Stimulated activated CD4-positive, alpha-beta T cell treated with anti-CD3 and anti-CD28 coated beads, Interleukin-15, amount 100 ng/mL, for 1 hour (primary cell): ENCODE measurements at places on chromosomes 5 and 9.

DNA sequence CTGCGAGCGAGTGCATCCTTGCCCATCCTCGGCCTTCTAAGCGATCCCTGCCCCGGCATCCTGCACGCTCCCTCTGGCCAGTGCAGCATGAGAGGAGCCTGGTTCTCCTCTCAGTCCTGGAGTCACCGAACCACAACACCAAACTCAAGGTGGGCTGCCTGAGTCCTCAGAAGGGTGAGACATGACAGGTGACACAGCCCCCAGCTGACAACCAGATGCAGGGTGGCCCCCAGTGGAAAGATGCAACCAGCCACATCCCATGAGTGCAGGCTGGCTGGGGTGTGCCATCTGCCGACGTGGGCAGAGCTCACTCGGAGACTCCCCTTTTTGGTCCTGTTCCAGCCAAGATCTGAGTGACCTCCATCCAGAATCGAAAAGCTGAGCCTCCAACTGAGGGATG lies 58.4 kb downstream of the COL23A1 start:
- DNase-seq: no peak

- no peak for DNase-seq
Observed at GRCh38 chr9:72897069-72897649, 55.7 kb downstream of the ALDH1A1 start.

DNA sequence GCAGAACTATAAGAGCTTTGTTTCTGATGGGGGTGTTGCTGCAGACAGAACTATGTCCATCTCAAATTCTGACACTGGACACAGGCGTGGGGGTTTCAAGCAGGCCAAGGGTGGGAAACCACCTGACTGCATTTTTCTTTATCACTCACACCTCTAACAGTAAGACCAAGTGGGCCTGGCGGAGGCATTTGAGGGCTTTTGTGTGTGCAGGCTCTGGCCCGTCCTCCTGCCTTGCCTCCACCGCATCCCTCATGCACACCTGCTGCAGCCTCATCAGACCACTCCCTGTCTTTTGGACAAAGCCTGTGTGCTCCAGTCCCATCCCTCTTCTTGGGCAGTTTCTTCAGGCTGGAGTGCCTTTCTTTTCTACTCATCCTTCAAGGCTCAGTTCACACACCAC lies 7.9 kb downstream of the OR13J1 start:
- no peak for DNase-seq

DNA sequence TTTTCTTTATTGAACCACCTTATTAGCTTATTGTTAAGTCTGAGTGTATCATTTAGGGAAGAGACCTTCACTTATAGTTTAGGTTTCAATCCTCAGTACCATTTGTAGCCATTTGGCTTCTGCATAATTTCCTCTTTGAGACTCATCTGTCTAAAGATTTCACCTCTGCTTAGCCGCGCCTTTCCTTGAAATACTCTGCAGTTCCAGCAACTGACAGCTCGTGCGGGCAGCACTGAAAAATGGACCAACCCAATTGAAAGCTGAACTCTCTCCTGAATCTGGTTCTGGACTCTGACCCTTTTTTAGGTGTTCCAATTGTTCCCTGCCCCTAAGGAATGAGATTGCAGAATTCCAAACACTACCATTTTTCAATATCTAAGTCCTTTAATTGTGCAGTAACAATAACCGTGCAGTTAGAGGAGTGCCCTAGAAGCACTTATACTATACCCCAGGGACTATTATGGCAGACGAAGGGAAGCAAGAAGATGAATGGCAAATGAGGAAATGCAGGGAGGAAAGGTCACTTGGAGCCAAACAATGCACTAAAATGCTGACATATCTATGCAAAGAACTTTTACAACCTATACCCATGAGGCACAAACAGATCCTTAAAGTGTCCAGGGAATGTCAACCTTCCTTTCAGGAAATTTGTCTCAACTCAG lies 50.1 kb upstream of the PDE4D start:
- DNase-seq: no peak

- DNase-seq: no peak
Observed at GRCh38 chr9:136944212-136944518, 373 bp downstream of the FBXW5 start.

DNA sequence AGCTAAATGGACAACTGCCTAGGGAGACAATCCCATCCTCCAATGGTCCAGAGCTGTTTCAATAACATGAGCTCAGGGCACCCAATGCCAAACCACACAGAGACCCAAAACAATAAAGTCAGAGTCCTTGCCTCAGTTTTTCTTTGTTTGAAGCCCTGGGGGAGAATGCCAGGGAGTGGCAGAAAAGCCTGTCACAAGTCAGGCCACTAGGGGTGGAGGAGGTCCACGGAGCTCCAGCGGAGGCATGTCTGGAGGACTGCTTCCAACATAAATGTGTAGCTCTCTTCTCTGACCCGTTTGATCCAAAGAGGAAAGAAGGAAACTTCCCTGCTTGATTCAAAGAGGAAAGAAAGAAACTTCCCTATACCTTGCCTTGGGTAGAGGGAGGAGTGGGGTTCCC lies 175.3 kb downstream of the HSPA4 start:
- DNase-seq: no peak

GRCh38 chr9:125343518-125344275 lies 82.1 kb downstream of the GAPVD1 start:
- DNase-seq: no peak

DNA sequence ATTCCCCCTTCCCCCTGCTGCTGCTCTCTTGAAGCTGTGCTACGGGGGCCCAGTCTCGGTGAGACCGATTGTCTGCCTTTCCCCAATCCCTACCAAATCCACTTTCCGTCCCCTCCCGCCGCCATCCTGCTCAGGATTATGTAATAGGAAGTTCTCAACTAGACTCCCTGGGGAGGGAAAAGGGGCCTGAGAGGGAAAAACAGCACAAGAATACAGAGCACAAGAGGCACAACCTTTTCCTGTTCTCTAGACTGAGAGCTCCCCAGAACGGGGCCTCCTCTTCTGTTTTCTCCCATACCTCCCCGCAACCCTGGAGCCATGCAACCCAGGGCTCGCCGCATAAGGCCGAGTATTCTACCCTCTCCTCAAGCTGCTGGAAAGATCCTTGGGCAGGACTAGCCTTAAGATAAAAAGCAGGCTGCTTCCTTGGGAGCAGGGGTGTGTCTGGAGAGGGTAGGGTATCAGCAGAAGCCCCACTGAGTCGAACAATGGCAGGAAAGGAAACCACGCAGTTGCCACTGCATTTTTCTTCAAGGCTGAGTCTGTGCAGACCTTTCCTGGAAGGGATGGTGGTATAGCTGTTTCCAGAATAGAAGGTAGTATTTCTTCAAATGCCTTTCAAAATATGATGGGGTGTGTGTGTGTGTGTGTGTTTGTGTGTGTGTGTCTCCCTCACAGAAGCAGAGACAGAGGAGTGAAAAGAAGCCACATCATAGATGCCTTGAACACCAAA lies 12.9 kb downstream of the MYORG start:
- no peak for DNase-seq

DNA sequence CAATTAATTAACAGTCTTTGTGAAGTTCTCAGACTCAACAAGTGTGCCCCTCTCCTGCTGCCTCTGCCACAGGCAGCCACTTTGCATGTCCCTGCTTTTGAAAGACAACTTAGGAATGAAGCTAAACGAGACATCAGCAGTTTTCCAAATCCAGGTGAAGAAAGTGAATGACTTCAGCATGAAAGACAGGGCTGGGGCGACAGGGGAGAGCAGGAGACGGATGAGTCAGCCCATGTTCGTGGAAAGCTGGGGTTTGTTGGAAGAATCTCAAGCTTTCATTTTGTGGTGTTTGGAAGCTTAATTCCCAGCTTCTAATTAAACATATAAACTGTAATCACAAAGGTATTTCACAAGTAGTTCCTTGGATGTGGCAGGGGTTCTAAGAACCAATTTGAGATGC lies 207.8 kb upstream of the MAP3K1 start:
- DNase-seq: no peak

DNA sequence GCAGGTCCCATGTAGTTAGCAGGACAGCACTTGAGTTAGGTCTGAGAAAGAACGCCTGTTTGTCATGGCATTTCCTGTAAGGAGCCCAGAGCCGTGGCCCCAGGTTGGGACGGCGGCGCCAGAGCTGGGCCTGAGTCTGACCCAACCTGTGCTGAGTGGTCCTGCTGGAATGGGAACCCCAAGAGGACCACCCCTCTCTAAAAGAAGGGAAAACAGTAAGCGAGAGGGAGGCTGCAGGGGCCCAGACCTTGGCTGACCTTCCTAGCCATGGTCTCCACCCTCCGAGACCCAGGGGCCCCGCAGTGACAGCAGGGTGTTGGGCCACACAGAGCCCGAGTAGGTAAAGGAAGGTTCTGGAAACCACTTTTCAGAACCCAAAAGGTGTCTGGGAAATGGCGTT lies 1.8 kb upstream of the LRRC14B start:
- no peak for DNase-seq

DNA sequence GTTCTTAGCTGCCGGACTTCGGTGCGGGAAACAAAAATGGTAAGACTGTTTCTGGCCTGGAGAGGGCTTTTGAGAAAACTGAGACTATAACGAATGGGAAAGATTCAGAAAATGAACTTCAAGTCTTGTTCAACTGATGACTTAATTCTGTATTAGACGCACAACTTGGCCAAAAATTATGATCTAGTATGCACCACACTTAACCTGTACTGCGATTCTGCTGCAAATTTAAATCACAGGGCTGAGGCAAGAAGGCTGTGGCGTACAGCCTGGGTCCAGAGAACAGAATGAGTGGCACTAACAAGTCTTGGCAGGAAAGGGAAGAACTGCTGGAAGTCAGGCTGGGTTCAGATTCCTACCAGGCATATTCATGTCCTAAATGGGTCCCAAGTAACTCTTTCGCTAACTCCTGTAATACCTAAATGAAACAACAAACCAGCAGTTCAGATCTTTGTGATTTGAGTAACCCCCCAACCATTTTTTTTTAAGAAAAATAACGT lies 781 bp upstream of the COL23A1 start:
- DNase-seq: no peak

DNA sequence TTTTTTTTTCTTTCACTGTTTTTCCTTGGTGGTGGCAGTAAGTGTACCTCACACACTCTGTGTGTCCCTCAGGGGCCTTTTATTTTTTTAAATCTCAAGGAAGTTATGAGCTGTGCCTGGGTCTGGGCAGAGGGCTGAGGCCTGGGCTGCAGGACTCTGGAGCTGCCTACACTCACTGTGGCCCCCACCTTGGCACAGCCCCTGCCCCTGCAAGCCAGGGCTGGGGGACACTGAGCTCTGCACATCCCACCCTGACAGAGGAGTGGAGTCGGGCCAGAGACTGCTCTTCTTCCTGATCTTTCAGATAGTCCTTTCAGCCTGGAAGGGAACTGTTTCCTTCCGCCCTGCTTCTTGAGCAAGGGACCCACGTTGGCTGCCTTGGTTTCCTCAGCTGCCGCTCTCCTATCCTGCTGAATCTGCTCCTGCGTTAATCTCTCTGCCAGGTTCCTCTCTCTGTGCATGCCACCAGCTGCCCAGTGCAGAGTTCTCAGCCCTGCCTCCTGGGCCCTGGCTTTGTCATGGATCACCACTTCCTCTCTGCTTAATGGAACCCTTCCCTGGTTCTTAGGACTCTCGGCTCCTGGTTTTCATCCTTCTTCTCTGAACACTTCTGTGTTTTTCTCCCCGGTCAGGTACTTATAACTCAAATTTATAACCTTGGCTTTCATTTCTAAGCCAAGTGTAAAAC lies 502.3 kb downstream of the DIRAS2 start:
- DNase-seq: no peak

- no peak for DNase-seq
Observed at GRCh38 chr9:136720251-136720897, 8.0 kb downstream of the DIPK1B start.

DNA sequence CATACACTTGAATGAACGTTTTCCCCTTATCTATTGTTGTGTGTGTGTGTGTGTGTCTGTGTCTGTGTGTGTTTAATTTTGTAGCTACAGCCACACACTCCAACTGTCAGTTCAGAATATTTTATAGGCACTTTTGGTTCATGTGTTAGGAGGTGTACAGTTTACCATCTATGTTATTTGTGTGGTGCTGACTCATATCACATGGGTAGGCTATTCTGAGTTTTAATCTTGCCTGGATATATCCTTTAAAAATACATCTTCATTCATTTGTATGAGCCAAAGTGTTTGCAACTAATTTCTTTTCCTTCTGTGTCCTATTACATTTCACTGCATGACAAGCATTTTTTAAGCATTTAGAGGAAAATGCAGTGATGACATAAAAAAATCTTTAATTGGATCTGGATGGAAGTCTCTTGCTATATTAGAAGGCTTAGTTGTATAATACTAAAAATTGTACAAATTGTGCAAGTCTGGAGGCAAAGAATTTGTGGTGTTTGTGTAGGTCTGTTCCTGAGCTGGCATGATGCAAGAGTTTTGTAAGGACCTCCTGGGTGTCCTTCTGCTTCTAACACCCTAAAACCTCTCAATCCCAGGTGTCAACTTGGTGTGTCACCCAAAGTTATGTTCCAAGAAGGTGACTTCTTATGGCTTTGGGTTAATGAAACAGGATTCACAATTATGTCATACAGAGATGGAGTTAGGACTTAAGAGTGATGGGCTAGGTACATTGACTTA lies 52.4 kb upstream of the HMHB1 start:
- DNase-seq: no peak

DNA sequence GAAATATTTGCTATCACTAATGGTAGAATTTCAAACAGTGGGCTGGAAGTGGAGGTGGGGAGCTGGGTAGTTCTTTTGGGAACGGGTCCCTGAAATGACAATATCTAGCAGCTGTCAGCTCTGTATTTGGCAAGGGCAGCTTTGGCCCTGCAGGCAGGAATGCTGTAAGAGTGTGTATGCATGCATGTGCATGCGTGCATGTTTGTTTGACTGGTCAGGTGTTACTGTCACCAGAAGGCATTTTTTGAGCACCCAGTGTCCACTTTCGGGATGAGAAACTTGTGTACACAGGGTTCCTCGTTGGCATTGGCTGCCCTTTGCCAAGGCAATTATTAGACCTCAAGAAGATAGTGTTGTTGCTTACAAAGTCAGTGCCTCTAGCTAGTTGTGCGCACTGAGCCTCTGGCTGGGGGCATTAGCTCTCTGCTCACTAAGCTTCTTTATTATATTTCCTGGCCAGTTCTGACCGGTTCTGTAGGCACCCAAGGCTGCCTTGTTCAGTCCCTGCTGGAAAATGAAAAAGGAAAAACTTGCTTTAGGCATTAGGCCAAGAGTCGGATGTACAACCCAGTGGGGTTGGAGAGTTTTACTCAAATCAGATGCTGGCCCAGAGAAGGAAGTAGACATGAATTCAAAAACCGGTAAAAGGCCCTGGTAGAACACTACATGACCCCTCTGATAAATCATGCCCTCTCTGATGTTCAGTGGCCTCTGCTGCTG lies 2.0 kb downstream of the CYFIP2 start:
- DNase-seq: no peak

DNA sequence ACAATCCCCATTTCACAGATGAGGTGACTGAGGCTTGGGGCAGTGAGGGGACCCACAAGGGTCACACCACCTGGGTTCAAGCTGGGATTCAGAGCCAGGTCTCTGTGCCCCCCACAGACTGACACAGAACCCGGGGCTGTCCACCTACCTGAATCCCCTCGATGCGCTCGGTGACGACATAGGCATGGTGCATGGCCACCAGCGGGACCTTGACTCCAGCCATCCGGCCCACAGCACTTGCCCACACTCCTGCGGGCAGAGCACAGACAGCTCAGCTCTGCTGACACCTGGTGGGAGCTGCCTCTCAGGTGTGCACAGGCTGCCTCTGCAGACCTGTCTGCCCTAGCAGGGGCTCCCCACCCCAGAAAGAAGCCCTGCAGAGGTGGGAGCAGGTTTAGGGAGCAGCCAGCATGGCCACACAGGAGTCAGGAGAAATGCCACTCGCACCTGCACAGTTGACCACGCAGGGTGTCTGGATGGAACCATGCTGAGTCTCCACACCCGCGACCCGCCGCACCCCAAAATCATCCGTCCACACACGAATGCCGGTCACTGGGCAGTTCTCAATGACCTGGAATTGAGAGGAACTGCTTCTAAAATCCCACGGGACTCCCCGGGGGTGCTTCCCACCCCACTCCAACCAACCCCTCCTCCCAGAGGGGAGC lies 8.4 kb downstream of the SARDH start:
- DNase-seq: no peak
